ENCODE measurements at places on chromosomes 6 and 20. TPM values are rescaled to one million over a fixed set of nuclear protein-coding genes. Genes with fewer than 3 reads are reported as not detected.

The LRRC1 gene
- total RNA-seq: 52.5 TPM

The PDCD2 gene
- total RNA-seq: 66.3 TPM

The TRIM15 gene
- total RNA-seq: not detected

The FAM209B gene
- not detected for total RNA-seq

The OOEP gene
- not detected for total RNA-seq

The MAP1LC3A gene
- 71.5 TPM for total RNA-seq

The GRM1 gene
- not detected for total RNA-seq

The GABRR1 gene
- not detected for total RNA-seq

The KHDRBS2 gene
- total RNA-seq: 1.7 TPM

The HLA-DRA gene
- 158 TPM for total RNA-seq

The PEX6 gene
- 19.6 TPM for total RNA-seq

The TBCC gene
- total RNA-seq: 16.7 TPM

The CPXM1 gene
- total RNA-seq: 19.4 TPM

The LINC00237 gene
- total RNA-seq: not detected

The MUC22 gene
- 2.9 TPM for total RNA-seq

The MYMX gene
- total RNA-seq: not detected

The CCM2L gene
- 8.6 TPM for total RNA-seq

The MOG gene
- total RNA-seq: not detected

The ZDHHC14 gene
- 15.2 TPM for total RNA-seq

The ADGRB3 gene
- total RNA-seq: 2.7 TPM

The ERVFRD-1 gene
- 0.25 TPM for total RNA-seq

The FAXC gene
- total RNA-seq: 6.6 TPM

The CDH22 gene
- 1.7 TPM for total RNA-seq

The RPP40 gene
- total RNA-seq: 4.7 TPM

The RAET1E gene
- 27.5 TPM for total RNA-seq

The SEL1L2 gene
- not detected for total RNA-seq

The GSTA1 gene
- 1.7 TPM for total RNA-seq

The AARS2 gene
- 13.3 TPM for total RNA-seq

The HCRTR2 gene
- total RNA-seq: not detected

The HDGFL1 gene
- not detected for total RNA-seq

The SLPI gene
- 431 TPM for total RNA-seq

The SAMD10 gene
- total RNA-seq: 11.8 TPM

The KHDC1L gene
- not detected for total RNA-seq

The IGF2R gene
- 73.4 TPM for total RNA-seq

The DAAM2 gene
- total RNA-seq: 22.1 TPM

The TOX2 gene
- total RNA-seq: 5.2 TPM

The PNISR gene
- 133 TPM for total RNA-seq

The PLCB1 gene
- total RNA-seq: 32.4 TPM

The PACSIN1 gene
- 0.74 TPM for total RNA-seq

The STX11 gene
- 5.4 TPM for total RNA-seq

The CLIC5 gene
- total RNA-seq: 3.4 TPM

The PSMB8 gene
- total RNA-seq: 31.9 TPM

The SCAF8 gene
- 37.8 TPM for total RNA-seq

The GGTLC1 gene
- total RNA-seq: not detected

The TNFAIP3 gene
- 28.5 TPM for total RNA-seq

The BTN3A1 gene
- total RNA-seq: 16.7 TPM

The RBBP8NL gene
- 1.7 TPM for total RNA-seq

The DACT2 gene
- total RNA-seq: 1.5 TPM

The SPTLC3 gene
- 5.9 TPM for total RNA-seq

The NINL gene
- 11.5 TPM for total RNA-seq

The WFDC5 gene
- total RNA-seq: 6.1 TPM

The SLC32A1 gene
- not detected for total RNA-seq

The FAM184A gene
- 3.4 TPM for total RNA-seq

The IRF4 gene
- 2.9 TPM for total RNA-seq

The AKAP7 gene
- 6.4 TPM for total RNA-seq

Measured in vagina (tissue), 2 donors.